ENCODE measurements at places on chromosomes 7 and 10.

DNA sequence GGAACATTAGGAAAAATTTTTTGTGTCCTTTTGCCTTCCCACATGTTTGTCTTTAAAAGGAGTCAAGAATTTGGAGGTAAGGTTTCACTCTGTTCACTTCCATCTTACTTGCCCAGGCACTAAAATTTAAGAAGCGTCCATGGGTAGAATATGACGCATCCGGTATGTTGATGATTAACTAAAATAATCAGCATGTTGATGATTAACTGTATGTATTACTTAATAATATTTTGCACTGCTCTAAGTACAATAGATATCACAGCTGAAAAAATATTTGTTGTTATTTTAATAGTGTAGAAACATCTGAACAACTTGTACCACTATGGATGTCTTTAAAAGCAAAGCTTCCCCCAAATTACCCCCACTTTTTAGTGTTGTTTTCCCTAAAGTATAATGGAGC lies 11.5 kb downstream of the ANKRD22 start:
- DNase-seq: no peak

- peak; percentile 53 for DNase-seq
Measured at GRCh38 chr7:18313965-18314364, 181.6 kb upstream of the HDAC9 start.

- no peak for DNase-seq
Measured at GRCh38 chr7:149375234-149376008, 85.4 kb downstream of the ZNF777 start.

DNA sequence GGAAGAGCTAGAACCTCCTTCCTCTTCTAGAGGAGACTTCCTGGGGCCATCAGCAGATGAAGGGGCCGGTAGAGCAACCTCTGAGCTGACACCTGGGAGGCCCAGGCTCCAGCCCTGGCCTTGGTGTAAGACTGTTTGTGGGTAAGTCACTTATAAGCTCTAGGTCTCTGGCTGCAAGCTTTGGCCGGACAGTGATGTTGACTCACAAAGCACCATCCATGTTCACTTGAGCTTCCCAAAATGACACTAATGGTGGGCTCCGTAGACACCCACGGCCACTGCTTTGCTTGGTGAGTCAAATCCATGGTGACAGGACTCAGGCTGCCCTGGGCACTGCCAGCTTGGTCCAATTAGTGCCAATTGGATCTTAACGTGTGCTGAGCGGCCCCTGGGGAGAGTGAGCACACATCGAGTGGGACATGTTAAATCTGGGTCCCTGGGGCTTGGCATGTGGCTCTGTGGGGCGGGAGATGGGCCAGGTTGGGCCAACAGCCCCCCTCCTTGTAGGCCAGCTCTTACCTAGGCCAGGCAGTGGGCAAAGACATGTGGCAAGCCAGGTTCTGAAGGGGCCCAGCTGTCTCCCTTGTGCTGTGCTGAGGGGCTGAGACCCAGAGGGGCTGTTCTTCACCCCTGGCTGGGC lies 16.7 kb downstream of the NEURL1 start:
- no peak for DNase-seq

GRCh38 chr7:88281749-88282148 lies 24.9 kb downstream of the STEAP4 start:
- no peak for DNase-seq

DNA sequence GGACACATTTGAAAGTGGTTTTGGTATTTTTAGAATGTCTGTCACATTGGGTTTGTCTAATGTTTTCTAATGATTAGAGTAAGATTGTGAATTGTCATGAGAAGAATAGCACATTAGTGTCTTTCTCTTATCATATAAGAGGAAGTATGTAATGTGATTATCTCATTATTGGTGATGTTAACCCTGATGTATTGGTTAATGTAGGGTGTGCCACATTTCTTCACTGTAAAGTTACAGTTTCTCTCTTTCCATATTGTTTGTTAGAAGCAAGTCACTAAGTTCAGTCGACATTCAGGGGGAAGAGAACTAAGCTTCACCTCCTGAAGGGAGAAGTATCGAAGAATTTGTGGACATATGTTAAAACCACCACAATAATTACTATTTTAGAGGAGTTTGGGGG lies 56.3 kb upstream of the DNAH11 start:
- no peak for DNase-seq

DNA sequence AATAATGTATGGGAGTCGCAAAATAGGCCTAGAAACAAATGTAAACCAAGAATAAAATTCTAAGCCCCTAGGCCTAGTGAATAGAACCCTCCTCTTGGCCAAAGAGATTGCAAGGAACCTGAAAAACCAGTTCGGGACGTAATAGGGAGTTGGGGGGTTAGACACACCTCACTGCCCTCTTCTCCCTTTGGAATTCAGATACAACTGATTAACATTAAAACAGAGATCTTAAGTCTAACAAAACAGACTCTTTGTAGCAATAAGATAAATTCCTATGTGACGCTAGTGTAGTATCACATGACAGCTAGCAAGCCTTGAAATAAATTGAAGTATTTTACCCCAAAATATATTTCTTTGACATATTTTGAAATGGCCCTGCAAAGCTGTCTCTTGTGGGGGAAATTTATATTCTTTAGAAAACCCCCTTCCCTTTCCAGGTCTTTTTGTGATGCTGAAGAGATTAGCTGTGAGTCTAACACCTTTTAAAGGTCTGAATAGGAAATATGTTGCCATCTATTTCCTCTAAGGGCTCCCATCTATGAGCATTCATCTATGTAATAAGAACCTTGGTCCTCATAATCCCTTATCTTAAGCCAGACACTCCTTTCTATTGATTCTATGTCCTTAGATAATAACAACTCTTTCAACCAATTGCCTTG lies 623.4 kb upstream of the NRG3 start:
- DNase-seq: no peak
